ENCODE measurements at places on chromosomes 11 and 22. TPM values are rescaled to one million over a fixed set of nuclear protein-coding genes. Genes with fewer than 3 reads are reported as not detected.

- DNase-seq, result peak; percentile 55
These were observed 8.6 kb downstream of the PLA2G6 start for GRCh38 chr22:38172832-38173640.

DNA sequence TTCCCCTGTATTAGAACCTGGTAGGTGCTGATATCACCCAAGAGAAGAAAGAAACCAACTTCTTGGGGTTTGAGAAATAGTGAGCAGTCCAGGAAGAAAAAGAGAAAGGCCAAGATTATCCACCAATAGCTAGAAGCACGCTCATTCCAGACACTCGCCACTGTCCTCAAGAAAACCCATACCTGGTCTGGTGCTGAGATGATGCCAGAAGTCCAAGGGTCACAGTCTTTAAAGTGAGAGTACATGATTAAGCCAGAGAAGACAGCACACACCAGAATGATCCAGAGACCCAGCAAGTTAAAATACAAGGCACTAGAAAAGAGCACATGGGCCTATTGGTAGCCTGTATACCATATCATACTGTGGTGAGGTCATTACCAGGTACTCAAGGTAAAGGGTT, 23.6 kb downstream of the SLC5A12 start:
- DNase-seq, result no peak

- no peak for DNase-seq
These were observed 118.8 kb upstream of the CRYBB3 start for GRCh38 chr22:25080855-25081254.

GRCh38 chr11:8105666-8106065, 24.7 kb downstream of the TUB start:
- DNase-seq, result no peak

- DNase-seq, result no peak
These were observed 685.9 kb downstream of the BRD1 start for GRCh38 chr22:49141761-49142160.

ART1 gene
- polyA plus RNA-seq, result 4.6 TPM

Data from muscle of back (tissue), 13 donors.